Activated CD4-positive, alpha-beta T cell treated with anti-CD3 and anti-CD28 coated beads, Interleukin-2, amount 50 U/mL, for 24 hours (primary cell): ENCODE measurements at places on chromosomes 12 and 14.

GRCh38 chr12:29599381-29599780 is 101.9 kb upstream of the OVCH1 start:
- DNase-seq: no peak

DNA sequence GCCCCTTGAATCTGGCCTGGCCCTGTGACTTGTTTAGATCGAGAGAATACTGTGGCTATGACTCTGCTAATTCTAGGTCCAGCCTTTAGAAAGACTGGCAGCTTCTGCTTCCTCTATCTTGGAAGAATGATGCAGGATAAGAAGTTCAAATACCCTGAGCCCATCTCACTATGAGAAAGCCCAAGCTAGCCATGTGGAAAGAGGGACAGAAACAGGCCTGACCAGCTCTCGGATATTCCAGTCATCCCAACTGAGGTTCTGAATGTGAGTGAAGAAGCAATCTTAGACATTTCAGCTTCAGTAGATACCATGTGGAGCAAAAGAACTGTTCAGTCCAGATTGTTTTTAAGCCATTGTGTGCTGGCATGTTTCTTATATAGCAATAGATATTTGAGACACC is 17.3 kb upstream of the KRR1 start:
- no peak for DNase-seq

DNA sequence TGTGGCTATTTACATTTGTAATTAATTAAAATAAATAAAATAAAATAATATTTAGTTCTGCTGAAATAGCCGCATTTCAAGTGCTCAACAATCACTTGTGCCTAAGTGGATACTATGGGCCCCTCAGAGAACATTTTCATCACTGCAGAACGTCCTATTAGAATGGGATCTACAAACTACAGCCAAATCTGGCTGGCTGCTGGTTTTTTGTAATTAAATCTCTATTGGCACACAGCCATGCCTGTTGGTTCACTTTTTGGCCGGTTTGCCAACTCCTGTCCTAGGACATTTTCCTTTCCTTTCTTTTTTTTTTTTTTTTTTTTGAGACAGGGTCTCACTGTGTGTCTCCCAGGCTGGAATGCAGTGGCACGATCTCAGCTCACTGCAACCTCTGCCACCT is 9.8 kb downstream of the CCDC63 start:
- DNase-seq: no peak

- DNase-seq: no peak
These were observed 5.9 kb downstream of the PSMB5 start for GRCh38 chr14:23028799-23029198.

GRCh38 chr14:61434311-61434710 is 112.9 kb downstream of the PRKCH start:
- no peak for DNase-seq

DNA sequence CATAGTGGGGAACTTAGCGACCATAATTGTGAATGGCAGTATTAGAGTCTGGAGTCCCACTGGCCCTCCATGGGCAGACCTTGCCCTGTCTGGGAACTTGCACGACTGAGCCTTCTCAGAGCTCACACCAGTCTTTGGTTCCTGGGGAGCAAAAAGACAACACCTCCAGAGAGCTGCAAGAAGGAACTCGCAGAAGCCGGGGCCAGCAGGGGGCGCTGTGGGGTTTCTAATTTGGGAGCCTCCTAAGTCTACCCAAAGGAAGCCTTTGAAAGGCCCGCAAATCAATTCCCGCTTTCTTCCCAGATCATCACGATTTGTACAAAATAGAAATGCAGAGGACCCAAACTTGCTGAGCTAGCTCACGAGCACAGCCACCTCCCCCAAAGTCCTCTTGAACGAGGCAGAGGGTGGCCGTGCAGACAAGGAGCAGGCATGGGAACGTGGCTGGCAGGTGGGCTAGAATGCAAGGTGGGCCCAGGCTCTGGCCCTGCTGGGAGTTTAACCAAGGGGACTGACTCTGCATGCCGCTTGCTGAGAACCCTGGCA is 46.3 kb upstream of the FBXO21 start:
- DNase-seq: peak; percentile 69

DNA sequence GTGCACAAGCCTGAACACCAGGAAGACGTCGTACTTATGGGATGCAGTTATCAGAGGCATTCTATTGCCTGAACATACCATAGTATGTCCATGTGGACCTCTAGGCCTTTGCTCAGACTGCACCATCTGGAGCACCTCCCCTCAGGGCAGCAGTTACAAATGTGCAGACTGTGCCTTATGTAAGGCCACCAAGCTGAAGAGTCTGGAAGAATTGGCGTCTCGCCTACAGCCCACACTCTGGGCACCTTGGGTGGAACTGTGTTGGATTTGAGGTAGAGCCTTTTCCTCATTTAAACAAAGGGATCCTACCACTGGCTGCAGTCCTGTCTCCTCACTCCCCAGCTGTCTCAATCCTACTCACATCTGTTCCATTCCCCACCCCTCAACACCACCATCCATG is 204.3 kb upstream of the FRMD6 start:
- no peak for DNase-seq

DNA sequence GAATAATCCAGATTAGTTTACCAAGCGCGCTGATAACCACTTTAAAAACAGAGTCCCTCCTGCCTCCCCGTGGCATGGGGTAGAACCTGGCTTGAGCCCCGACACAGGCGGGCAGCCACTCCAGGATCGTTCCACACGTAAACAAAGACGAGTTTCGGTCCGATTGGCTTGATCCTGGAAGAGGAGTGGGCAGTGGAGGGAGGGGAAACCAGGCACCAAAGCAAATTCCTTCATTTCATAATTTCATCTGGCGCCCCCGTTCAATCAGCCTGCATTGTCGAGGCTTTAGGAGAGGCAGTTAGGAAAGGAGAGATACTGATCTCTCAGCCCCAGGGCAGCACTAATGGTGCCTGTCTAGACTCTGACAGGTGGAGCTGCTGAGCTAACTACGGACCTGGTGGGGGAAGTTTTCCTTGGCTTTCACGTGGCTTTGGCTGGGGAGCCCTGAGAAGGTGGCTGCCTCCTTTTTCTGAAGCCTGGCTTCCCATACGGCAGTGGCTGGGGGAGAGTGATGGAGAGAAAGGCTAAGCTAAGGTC is 751 bp upstream of the GPRC5A start:
- DNase-seq: peak; percentile 8

GRCh38 chr12:112939761-112940381 is 1.6 kb downstream of the OAS3 start:
- no peak for DNase-seq

GRCh38 chr14:57244106-57244505 is 24.6 kb downstream of the EXOC5 start:
- no peak for DNase-seq

GRCh38 chr14:65096323-65097089 is 5.8 kb downstream of the MAX start:
- no peak for DNase-seq
